NCI-H1694 (cell line): ENCODE measurements at places on chromosomes 13 and 19.
A peak's percentile ranks its signal among the peaks of the same experiment; 100 is the strongest.

GRCh38 chr13:45441633-45442032 is 23.1 kb upstream of the COG3 start:
- DNase-seq: no peak

DNA sequence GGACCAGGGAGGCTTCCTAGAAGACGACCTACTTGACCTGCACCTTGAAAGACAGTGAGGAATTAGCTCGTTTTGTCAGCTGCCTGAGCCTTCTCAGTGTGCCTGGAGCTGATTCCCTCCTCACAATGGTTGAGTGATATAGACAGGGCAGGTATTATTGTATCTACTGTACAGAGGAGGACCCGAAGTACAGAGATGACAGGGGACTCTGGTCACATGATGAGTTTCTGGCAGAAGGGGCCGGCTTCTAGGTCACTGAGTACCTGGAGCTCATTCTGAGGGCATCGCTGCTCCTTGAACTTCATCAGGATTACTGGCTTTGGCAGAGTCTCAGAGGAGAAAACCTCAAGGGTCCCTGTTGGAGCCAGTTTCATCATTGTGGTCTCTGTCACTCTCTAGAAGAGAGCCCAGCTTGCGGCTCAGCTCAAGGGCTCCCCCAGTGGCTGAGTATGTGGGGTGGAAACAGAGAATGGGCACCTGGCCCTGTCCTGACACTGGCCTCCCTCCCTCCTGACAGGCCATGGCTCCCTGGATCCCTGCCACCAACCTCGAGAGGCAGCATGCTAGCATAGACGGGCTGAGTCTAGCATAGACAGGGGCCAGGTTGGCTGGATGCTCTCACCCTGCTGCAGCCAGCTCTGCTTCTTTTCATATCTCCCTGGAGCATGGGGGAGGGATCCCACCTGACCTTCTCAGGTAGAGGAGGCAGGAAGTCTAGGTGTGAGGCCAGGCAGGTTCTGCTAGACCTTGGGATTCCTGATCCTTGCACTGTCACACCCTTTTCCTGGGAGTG is 38.7 kb downstream of the NFIX start:
- DNase-seq: peak; percentile 17

DNA sequence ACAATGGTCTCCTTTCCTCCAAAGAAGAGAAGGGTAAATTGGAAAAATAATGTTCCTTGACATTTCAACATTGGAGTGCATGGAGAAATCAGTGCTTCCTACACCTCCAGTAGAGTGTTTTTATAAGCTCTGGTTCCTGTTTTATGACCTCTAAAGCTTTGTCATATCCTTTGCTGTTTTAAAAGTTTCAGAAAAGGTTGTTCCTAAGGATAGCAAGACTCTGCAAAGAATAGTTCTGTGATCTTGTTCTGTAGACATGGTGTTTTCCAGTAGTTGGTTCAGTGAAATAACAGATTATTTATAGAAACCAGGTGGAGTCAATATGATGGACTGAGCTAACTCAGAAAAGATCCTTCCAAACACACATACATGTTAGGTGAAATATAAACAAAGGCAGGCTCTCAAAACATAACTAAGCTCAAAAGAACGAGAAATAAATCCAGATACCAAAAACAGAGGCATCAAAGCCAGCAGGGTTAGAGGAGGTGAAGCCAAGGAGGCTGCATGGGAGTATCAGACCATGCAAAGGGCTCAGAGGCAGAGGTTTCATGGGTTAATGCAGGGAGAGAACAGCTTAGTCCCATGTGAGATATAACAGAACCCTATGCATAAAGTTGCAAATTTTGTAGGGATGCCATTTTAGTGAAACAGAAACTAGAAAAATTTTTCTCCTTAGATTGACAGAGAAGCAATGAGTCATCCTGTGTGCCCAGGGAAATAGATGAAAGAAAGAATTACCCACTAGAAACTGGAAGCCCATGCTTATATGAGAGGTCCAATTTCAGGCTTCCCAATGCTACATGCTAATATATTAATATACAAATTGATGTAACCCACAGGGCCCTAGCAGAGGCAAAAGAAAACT is 44.3 kb downstream of the SHISA2 start:
- no peak for DNase-seq

- peak; percentile 58 for DNase-seq
Observed at GRCh38 chr19:35213663-35214632, 14.6 kb downstream of the FAM187B start.

DNA sequence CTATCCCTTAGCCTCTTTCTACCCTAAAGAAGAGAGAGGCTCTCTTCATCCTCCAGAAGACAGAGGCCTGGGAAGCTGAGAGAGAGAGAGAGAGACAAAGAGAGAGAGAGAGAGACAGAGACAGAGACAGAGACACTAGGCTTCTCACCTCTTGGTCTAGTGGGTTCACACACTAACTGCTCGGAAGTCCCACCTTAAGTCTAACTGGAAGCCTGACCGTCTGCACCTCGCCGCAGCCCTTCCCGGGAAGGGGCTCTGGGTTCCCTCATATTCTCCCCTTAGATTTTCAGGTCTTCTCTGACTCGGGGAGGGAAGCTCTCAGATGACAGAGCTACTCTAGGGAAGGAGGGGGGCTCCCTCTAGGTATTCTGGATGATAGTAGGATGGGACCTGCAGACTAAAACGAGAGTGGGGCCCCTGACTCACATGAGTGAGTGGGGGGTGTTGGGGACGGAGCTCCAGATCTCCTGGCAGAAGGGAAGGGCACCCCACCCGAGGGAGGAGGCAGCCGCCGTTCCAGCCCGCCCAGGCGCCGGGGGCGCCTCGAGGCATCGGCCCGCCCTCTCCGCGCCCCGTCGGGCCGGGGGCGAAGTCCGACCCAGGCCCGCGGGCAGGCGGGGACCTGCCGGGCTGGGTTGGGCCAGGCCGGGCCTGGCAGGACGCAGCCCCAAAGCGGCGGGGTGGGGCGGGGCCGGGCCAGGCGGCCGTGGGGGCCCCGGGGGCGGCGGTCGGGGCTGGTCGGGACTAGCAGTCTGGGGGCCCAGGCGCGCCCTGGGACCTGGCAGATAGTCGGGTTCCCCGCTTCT is 2.0 kb upstream of the JUNB start:
- no peak for DNase-seq

DNA sequence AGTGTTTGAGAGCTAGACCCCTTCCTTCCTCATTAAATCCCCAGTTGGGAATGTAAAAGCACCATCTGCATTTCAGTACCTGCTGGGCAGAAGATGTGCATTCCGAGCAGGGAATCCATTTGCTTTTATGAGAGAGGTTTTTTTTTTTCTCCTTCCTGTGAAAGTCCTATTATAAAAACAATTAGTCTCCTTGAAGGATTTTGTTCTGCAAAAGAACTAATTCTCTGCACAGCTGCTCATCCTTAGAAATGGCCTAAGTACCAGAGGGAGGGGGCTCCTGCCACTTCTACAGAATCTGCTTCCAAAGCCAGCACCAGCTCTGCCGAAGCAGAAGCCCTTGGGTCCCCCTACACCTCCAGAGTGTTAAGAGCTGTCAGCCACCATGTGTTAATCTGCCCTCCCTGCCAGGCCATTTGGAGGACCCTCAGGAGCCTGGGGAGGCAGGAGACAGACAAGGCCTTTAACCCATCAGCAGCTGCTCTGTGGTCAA is 36.4 kb upstream of the SERPINE3 start:
- no peak for DNase-seq

GRCh38 chr13:112791663-112792440 is 102.0 kb downstream of the ATP11A start:
- DNase-seq: no peak

DNA sequence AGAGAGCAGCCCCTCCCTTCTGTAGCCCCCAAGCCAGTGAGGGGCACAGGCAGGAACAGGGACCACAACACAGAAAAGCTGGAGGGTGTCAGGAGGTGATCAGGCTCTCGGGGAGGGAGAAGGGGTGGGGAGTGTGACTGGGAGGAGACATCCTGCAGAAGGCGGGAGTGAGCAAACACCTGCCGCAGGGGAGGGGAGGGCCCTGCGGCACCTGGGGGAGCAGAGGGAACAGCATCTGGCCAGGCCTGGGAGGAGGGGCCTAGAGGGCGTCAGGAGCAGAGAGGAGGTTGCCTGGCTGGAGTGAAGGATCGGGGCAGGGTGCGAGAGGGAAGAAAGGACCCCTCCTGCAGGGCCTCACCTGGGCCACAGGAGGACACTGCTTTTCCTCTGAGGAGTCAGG is 4.2 kb downstream of the KLK3 start:
- DNase-seq: no peak

GRCh38 chr19:7149956-7150705 is 80.6 kb downstream of the ZNF557 start:
- no peak for DNase-seq

GRCh38 chr13:80555796-80556678 is 215.1 kb upstream of the SPRY2 start:
- no peak for DNase-seq

DNA sequence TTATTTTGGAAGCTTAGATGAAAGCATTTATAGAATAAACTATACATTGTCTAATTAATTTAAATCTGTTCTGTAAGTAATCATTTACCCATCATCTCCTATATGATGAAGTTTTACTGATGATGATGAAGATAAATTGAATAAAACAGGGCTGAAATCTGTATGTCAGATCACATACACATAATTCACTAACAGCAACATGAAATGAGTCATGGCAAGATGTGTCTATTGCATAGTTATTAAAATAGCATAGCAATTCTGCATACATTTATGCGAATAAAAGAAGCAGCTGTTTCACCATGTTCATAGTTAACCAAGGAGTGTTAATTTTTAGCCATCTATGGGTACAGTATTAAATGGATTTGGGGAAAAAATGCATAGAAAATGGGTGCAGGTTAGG is 424.9 kb downstream of the LIG4 start:
- no peak for DNase-seq

DNA sequence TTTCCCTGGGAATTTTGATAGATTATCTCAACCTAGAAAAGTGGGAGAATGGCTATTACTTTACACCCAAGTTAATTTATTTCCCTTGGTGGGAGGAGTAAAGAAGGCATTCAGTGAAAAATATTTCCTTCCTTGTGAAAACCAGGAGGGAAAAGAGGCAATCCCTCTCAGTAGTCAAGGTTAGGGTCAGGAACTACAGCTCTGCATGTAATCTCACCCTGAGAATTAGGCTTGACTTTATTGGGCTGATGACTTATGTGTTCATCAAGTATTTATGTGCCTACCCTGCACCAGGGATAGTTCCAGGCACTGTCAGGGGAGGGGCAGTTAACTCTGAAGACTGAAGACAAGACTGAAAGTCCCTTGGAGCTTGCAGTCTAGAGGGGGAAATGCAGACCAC is 281.8 kb downstream of the DLEU7 start:
- DNase-seq: no peak

GRCh38 chr13:95524264-95524901 is 28.1 kb upstream of the CLDN10 start:
- DNase-seq: no peak

DNA sequence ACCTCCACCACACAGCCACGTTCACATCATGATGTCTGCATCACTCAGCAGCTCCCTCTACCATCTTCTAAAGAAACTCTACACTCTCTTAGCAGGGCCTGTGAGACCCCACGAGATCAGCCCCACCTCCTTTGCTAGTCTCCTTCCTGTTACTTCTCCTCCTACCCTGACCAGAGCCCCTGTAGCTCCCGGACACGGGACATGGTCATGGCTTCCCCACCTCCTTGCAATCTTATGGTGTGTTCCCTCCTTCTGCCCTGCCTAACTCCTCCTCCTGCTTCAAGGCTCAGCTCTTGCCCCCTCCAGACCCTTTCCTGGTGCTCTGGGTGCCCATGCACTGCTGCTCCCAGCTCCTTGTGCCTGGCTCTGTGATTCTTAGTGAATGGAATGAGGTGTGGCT is 8.1 kb upstream of the MRPS31 start:
- no peak for DNase-seq

- DNase-seq: no peak
Observed at GRCh38 chr19:35205733-35206323, 22.7 kb downstream of the FAM187B start.

- no peak for DNase-seq
Observed at GRCh38 chr13:31595563-31595962, 143.8 kb upstream of the RXFP2 start.

GRCh38 chr13:105442949-105443699 is 1092.3 kb downstream of the EFNB2 start:
- DNase-seq: peak; percentile 22

- no peak for DNase-seq
Observed at GRCh38 chr19:4981681-4981958, 12.7 kb downstream of the KDM4B start.

DNA sequence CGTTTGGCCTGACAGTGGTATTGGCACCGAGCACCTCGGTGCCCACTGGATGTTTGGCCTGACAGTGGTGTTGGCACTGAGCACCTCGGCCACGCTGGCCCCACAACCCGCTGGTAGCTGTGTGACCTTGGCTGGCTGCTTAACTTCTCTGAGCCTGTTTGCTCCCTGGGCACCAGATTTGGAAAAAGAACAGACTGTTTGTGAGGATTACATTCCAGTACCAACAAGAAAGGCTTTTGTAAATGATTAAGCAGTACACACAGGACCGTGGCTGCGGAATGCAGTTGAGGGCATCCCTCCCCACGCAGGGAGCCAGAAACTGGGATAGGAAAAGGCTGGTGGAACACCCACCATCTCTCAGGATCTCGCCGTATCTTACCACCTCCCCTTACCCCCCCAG is 31.9 kb downstream of the SLC25A42 start:
- no peak for DNase-seq

- no peak for DNase-seq
Observed at GRCh38 chr19:3249408-3249807, 24.9 kb downstream of the CELF5 start.

GRCh38 chr13:110506396-110506795 is 55.1 kb downstream of the RAB20 start:
- no peak for DNase-seq

DNA sequence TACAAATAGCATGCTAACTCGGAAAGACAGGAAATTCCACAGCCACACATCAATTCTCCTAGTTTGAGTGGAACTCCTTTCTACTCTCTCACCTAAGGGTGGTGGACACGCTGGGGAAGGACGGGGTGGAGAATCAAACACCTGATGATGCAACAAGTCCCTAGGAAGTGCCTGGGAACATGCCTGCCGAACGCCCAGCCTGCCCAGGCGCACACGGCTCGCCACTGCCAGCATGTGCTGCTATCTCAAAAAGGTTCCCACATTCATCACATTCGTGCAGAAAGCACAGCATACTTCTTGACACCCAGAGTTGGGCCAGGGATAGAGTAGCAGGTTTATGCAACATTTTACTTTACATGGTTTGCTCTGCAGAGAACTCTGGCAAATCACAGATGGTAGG is 164.6 kb downstream of the ABCC4 start:
- no peak for DNase-seq

DNA sequence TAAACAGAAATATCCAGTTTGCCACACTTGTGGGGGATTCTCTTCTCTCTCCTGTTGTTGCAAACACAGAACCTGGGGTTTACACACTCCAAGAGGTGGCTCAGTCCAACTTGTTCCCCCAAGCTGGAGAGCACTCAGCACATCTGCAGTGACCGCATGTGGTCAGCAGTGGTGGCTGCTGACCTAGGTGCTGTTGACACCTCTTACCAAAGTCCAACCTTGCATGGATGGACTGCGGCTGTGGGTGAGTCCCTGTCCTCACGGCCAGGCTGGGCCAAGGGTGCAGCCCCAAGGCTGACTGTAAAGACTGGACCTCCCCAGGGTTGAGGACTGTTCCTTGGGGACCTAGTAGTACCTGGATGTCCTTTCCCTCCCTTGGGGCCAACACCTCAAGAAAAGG is 6.1 kb downstream of the LRFN3 start:
- no peak for DNase-seq
